ENCODE measurements at places on chromosomes 16 and 17.

DNA sequence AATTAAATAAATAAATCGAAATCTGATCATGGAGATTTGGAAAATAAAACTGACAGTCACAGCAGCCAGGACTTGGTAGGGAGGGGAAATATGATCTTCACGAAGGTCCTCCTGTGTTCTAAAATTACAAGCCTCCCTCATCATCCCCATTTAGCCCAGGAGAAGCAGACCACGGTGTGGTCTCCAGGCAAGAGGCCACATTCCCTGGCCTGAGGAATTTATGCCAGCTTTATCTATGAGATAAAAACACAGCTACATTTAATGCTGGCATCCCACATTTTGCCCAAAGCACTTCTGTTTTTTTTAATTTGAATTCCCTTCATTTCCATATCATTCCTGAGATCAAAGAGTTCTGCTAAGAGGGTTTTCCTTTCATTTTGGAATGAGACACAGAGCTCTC, 43.2 kb downstream of the ABCC12 start:
- no peak for DNase-seq

GRCh38 chr16:1966460-1966859, at the start of gene RNF151:
Gene RNF151, plus strand, starts transcription at chr16:1966856. Its CDS starts 26 bp downstream, at chr16:1966882.
- no peak for DNase-seq

DNA sequence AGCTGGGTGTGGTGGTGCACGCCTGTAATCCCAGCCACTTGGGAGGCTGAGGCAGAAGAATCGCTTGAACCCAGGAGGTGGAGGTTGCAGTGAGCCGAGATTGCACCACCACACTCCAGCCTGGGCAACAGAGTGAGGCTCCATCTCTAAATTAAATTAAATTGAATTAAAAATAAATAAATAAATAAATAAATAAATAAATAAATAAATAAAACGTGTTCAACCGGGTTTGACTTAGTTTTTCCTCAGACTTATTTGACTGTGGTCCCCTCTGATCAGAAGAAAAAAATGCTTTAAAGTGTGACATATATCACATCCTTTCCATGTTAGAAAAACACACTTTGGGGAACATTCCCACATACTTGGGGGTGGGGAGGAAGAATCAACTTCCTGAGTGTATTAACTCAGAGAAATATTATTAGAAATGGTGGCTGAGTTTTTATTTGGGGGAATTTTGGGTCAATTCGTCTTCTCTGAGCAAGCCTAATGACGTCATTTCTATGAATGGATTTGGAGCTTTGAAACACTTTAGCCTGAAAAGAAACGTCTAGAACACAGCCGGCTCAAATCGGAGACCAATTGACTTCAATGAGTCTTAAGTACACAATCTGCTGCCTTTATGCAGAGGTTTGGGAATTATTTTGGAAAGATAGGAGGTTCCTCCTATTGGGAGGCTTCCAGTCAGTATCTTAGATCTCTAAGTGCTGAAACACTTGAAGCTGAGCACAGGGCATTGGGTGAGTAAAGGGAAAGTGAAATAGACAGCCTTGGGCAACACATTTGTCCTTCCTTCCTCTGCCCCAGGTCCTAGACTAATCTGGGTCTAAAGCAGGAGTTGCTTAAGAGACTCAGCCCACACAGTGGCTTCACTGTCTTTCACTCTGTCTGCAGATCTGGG, 132.6 kb downstream of the PITPNC1 start:
- DNase-seq: no peak

DNA sequence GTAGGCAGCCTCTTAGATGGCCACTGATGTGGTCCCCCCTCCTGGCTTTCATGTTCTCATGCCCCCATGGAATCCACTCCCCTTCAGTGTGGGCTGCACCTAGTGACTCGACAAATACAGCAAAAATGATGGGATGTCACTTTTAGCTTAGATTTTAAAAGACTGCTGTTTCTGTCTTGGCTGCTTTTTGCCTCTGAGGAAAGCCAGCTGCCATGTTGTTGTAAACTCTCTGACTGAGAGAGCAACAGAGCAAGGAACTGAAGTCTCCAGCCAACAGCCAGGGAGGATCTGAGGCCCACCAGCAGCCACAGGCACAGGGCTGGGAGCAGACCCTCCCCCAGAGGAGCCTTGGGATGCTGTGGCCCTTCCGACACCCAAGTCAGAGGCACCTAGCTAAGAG, 60.6 kb upstream of the MARCHF10 start:
- no peak for DNase-seq

DNA sequence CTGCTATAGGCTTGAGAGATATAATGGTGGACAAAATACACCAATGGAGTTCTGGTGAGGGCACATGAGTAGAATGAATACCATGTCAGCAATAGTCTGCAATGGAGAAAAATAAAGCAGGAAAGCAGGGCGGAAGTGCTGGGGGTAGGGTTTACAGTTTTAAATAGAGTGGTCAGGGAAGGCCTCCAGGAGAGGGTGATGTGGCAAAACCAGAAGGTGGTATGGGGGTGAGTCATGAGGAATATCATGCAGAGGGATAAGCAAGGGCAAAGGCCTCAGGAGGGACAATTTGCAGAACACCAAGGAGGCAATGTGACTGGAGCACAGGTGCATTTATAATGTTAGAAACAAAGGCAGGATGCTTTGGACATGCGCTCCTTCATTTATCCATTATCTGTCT, 102.0 kb downstream of the ITFG1 start:
- no peak for DNase-seq

- DNase-seq: no peak
Measured at GRCh38 chr17:17029938-17030337, 12.3 kb upstream of the MPRIP start.

Data from stimulated activated CD8-positive, alpha-beta memory T cell treated with anti-CD3 and anti-CD28 coated beads, Interleukin-7, amount 100 ng/mL, for 48 hours (primary cell).